ENCODE measurements at places on chromosomes 5 and 9. TPM values are rescaled to one million over a fixed set of nuclear protein-coding genes. Genes with fewer than 3 reads are reported as not detected.

DNA sequence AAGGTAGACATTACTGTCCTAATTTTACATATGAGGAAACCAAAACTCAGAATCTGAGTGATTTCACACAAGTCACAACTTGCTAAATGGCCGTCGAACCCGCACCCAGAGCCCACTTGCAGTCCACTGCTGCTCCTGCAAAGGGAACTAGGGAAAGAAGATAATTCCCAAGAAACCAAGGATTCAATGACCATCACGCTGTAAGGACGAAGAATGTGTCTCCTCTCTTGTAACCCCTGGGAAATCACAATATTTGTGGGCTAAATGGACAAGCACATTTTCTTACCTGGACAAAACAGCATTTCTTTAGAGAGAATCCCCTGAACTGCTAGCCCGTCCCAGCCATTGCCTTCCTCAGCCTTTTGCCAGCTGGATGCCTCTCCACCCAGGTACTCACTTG lies 2.4 kb downstream of the RPS14 start:
- DNase-seq, result no peak

PDLIM7 gene
- total RNA-seq, result 341 TPM

FRMD3 gene
- total RNA-seq, result 6.1 TPM

PGM5 gene
- 1.4 TPM for total RNA-seq
